NCI-H774 (cell line): ENCODE measurements at places on chromosomes 3 and 15.

DNA sequence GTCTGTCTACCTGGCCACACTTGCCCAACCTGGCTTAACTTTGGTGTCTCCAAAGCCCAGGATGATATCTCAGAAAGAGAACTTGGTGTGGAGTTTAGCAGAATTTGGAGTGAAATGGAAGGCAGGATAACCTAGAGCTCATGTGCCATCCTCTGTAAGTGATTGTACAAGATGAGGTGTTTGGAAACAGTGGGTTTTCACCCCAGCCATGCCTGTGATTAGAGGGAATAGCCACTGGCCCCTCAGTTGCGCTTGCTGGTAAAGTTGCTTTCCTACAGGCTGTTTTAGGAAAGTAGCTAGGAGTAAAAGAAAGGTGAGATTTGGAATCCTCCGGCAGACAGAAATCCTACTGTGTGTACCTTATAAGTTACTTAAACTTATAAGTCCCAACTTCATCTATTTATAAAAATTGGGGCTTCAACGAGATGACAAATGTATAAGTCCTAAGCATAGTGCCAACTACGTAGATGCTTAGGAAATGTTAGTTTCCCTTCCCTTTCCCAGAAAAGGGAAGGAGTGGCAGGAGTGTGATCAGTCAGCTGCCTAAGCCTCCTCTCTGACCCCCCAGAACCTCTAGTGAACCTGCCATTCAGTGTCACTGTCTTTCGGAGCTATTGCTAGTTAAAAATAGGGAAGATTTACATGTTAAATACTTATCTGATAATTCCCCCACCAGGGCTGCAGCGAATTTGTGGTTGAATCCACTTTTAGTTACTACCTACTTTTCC, 13.4 kb upstream of the BMF start:
- DNase-seq: no peak

DNA sequence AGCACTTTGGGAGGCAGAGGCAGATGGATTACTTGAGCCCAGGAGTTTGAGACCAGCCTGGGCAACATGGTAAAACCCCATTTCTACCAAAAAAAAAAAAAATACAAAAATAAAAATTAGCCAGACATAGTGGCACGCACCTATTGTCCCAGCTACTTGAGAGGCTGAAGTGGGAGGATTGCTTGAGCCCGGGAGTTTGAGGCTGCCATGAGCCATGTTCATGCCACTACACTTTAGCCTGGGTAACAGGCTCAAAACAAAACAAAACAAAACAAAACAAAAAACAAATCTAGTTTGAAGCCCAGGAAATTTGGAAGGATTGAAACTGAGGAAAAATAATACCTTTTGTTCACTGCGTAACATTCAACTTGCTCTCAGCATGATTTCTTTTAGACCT, 16.6 kb downstream of the TMOD3 start:
- DNase-seq: no peak

- no peak for DNase-seq
Observed at GRCh38 chr3:24320601-24321000, 174.0 kb downstream of the THRB start.

GRCh38 chr3:39350714-39351113, 21.2 kb downstream of the CCR8 start:
- DNase-seq: no peak

GRCh38 chr3:151218136-151218535, 15.1 kb upstream of the GPR171 start:
- no peak for DNase-seq

- no peak for DNase-seq
Observed at GRCh38 chr3:101942356-101942755, 93.0 kb downstream of the NFKBIZ start.

- no peak for DNase-seq
Observed at GRCh38 chr15:69609176-69609575, 156.6 kb downstream of the RPLP1 start.
